ENCODE measurements at places on chromosomes 5 and 9.

DNA sequence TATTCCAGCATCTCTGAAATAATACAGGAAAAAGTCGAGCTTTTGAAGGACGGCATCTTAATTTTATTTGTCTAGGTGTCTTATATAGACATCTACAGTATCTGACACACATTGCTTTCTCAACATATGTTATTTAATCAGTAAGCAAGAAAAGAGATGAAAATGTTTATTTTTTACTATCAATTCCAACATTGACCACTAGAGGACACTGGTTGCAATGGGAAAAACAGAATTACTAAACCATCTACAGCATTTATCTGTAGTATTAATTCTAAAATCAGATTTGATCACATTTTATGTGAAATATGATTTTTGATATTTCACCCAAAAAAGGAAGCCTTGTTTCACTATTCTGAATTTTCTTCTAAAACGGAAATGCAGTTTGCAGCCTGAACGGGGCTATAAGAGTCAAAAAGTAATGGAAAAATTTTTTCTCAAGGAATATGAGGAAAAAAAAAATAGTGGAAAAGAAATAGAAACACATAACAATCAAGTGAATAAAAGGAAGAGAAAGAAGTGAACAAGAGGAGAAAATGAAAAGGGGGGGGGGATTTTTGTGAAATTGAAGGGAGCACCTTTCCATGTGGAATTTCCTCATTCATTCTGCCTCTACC, 98.6 kb downstream of the OSTF1 start:
- DNase-seq = no peak
- no peak overlapping the region for H3K27ac ChIP-seq
- H3K4me3 ChIP-seq = no peak overlapping the region
- no peaks in the 10 kb centered on the region for H3K27me3 ChIP-seq
- peaks cover 19% of the 10 kb centered on the region for H3K4me1 ChIP-seq

- peaks cover 1% of the 10 kb centered on the region for H3K27me3 ChIP-seq
- no peak for DNase-seq
- no peak overlapping the region for H3K4me3 ChIP-seq
- no peak overlapping the region for H3K27ac ChIP-seq
- H3K36me3 ChIP-seq = peaks cover 5% of the 10 kb centered on the region
Measured at GRCh38 chr9:124164811-124165210, 92.9 kb upstream of the NEK6 start.

- no peak for DNase-seq
- H3K36me3 ChIP-seq = no peaks in the 10 kb centered on the region
- H3K4me1 ChIP-seq = peaks cover 9% of the 10 kb centered on the region
- H3K4me3 ChIP-seq = no peak overlapping the region
Measured at GRCh38 chr5:135313405-135313804, 85.6 kb downstream of the MACROH2A1 start.

DNA sequence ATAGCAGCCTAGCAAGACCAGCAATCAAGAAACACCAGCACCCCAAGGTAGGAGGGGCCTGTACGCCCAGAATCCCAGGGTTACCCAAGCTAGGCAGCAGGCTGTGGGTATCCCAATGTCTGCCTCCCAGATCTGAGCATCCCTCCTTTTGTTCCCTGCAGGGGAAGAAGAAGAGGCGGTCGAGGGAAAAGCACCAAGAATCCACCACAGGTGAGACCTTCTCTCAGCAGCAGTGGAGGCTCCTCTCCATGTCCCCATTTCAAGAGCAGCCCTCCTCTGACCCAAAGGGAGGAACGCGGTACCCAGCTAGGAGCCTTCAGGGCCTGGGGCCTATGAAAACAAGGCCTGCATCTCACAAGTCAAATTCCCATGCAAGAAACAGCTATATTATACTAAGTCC, 28.9 kb downstream of the TCF7 start:
- no peak for DNase-seq
- H3K27me3 ChIP-seq = no peaks in the 10 kb centered on the region
- H3K27ac ChIP-seq = no peak overlapping the region
- H3K4me1 ChIP-seq = peaks cover 30% of the 10 kb centered on the region
- peaks cover 61% of the 10 kb centered on the region for H3K36me3 ChIP-seq

DNA sequence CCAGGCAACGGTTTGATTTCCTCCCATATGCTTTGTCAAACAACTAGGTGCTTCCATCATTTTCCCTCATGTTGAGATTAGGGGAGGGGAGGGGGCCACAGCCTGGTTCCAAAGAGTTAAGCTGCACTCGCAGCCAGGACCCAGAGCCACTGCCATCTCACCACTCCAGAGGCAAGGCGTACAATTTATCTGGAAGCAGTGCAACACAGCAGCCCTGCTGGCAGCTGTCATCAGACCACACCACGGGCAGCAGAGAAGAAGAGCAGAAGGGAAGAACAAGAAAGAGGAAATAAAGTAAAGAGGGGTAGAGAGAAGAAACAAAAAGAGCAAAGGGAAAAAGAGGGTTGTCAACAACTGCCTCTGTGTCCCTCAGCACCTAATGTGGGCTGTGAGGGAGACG, 38.9 kb downstream of the MED27 start:
- no peak for DNase-seq
- H3K27ac ChIP-seq = no peak overlapping the region
- peaks cover 8% of the 10 kb centered on the region for H3K4me1 ChIP-seq
- no peaks in the 10 kb centered on the region for H3K27me3 ChIP-seq
- H3K4me3 ChIP-seq = no peak overlapping the region
- no peaks in the 10 kb centered on the region for H3K36me3 ChIP-seq

- H3K27ac ChIP-seq = no peak overlapping the region
- no peaks in the 10 kb centered on the region for H3K4me1 ChIP-seq
- no peak for DNase-seq
- H3K36me3 ChIP-seq = no peaks in the 10 kb centered on the region
- H3K4me3 ChIP-seq = no peak overlapping the region
- no peaks in the 10 kb centered on the region for H3K27me3 ChIP-seq
Measured at GRCh38 chr5:179246227-179246626, 99.0 kb downstream of the ADAMTS2 start.
